ENCODE measurements at places on chromosomes 5 and 9.

DNA sequence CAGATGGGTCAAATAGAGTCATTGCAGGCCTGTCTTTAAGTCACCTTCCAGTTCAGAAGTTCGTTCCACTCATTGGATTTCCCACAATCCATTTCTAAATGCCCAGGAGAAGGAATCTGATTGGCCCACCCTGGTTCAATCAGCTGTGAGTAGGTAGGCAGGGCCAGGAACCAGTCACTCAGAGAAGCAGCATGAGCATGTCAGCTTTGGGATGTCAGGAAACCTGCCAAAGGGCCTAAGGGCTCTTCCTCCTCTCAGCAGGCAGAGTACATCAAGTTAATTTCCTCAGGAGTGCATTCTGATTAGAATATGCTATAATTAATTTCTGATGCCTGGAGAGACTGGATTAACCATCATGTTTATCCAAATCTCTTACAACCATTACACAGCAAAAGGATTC is 412.9 kb upstream of the CCNH start:
- no peak for DNase-seq

DNA sequence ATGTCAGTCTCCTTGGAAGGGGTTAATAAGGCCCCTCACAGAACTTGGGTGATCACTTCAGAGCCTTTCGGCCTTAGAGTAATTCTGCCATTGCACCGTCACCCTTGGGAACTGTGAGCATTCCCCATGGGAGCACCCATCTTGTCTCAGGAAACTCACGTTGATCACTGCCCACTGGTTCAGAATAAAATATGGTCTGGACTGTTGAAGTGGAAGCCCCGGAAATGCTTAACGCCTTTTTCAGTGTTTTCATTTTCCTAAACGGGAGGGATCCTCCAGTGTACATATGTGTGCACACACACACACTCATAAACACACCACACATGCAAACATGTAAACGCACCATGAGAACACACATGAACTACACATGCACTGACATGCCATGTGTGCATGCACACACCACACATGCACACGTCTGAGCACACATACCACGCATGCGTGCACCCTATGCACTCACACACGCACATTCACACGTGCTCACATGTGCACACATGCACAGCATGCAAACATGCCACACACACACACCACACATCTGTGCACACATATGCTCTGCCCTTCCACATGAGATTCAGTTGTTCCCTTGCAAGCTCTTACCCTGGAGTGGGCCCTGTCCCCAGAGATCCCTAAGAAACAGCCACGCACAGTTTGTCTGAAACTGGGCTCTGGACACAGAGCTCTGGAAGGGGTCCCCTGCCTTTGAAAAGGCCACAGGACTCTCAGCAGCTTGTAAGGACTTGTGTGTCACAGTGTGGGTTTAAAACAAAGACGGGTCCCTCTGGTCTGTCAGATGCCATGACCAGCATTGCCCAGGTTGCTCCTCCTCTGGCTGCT is 17.0 kb downstream of the MRPL36 start:
- no peak for DNase-seq

- peak; percentile 74 for DNase-seq
These were observed 55.1 kb upstream of the KDM4C start for GRCh38 chr9:6702707-6703106.

GRCh38 chr5:151347369-151347768 is at the start of gene SLC36A2:
Gene SLC36A2 (minus strand): TSS chr5:151347559. CDS start chr5:151347460, 99 bp downstream.
- DNase-seq = no peak

DNA sequence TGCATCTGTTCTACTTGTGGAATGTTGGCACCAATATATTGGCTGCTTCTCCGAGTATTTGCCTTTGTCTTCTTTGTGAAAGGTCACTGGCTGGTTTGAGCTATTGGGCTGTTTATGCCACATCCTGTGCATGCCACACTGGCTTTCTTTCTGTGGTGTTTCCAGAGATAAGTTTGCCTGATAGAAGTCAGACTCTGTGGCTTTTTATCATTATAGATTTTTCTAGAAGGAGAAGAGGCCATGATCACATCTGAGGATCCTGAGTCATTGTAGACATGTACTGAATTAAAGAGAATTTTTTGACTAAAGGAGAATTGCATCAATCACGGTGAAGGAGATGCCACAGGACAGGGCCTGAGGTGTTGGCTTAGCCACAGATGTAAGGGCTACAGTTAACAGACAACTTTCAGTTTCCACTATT is 26.5 kb upstream of the CDKN2B start:
- DNase-seq = peak; percentile 4

- DNase-seq = peak; percentile 69
These were observed 119.8 kb downstream of the SSBP2 start for GRCh38 chr5:81631124-81631523.

DNA sequence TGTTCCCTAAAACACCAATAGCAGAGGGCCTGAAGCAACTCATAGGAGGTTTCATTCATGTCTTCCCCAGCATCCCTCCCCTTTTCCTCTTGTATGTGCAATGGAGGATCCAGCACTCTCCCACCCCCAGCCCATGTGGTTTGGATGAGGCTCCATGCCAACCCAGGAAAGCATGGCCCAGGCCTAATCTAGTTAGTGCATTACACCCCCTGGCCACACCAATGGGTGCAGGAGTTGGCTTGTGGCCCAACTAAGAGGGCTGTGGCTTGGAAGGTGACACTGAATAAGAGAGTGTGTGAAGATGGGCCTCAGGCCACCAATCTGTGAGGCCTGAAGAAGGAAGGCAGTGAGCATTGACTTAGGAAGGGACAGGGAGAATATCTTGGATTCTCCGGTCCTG is 70.8 kb upstream of the SMIM23 start:
- peak; percentile 88 for DNase-seq

DNA sequence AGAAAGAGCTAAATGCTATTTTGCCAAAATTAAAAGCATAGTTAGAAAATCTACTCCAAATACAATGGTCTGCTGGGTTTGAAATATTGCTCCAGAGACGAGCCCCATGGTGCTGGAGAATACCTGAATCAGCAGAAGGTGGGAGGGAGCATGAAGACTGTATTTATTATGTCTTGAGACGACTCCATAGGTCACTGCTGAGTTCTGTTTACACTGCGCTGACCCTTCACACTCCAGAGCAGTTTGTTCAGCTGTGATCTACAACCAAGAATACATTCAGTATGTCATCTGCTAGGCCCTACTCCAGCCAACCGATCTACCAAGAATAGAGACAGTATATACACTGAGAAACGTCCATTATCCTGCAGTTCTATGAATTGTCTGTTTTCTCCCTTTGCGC is 150.5 kb downstream of the TLE1 start:
- no peak for DNase-seq

- peak; percentile 19 for DNase-seq
These were observed 92.0 kb downstream of the ZNF608 start for GRCh38 chr5:124654418-124654817.

DNA sequence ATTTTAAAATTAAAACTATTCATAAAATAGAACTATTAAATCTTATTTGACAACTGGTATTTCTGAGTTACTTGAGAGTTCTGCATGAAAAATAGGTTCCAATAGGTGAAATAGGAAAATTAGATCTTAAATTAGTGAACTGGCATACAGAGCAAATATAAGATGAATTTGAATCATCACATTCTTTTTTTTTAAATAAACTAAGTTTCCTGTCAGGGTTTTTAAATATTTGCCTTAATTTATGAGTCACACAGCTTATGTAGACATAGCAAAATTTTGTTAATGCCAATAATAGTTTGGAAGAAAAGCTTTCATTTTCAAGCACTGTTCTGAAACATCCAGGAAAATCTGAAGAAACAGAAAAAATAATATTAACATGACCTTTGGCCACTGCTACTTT is 311.7 kb upstream of the HAPLN1 start:
- DNase-seq = no peak

GRCh38 chr5:76547891-76548524 is 75.2 kb downstream of the F2RL2 start:
- DNase-seq = no peak

DNA sequence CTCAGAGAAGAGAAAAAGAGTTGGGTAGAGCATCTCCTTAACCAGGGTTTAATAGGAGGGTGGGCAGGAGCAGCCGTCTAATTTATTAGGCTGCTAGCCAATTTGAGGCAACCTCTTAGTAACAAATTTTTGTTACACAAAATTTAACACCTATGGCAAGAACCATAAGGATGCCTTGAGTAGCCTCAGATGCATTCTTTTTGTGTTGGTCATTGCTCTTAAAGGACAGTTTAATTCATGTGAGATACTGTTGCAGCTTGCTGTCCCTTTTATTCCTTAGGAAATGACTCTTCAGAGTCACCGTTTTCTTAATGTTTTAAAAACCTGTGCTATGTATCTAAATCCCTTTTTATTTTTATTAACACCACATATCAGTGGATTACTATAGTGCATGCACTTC is 255.1 kb downstream of the MAST4 start:
- no peak for DNase-seq

GRCh38 chr5:116234681-116235080 is 149.9 kb downstream of the COMMD10 start:
- no peak for DNase-seq

DNA sequence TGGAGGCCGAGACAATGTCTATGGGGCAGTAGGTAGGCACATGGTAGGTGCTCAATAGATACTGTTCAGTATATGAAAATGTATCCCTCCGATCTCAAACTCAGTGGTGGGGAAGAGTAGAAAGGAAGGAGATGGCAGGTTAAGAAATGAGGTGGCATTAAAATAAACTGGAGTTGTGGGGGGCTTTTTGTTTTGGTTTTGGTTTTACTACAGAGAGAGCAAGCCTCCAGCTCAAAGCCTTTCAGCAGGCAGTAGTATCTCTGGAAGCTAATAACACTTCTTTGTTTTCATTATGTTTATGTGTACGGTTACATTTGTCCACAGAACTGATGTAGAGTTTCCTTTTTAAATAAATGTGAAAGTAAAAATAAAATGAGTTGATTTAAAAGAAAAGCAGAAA is 8.6 kb downstream of the MFAP3 start:
- DNase-seq = no peak

GRCh38 chr9:25935188-25935587 is 256.9 kb upstream of the TUSC1 start:
- DNase-seq = no peak

DNA sequence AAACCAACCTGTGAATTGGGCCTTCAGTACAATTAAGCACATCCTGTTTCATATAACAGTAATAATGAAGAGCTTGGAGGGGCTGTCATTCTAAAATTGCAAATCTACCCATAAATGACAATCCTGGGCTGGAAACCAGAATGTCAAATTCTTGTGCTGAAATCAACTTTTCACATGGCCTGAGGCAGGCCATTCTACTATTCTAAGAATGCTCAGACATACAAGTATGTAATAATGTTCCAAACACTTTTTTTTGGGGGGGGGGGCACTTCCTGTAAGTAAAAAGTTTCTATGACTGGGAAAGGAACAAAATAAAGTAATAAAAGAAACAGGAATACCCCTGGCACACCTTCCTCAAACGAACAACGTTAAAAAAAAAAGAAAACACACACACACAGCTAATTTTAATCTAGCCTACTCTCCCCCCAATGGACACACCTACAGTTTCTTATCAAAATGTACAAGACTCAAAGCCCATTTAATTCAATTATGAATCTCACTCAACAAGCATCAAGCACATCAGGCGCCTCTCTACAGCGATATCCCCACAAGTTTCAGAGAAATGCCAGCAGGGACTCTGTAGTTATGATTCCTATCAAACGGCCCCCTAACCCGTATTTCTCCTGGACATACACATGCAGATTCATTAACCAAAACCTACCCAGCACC is 1.4 kb downstream of the ETF1 start:
- peak; percentile 74 for DNase-seq

GRCh38 chr9:114745108-114745848 is 60.6 kb downstream of the TNFSF15 start:
- no peak for DNase-seq

GRCh38 chr5:16863469-16863946 is 72.6 kb downstream of the MYO10 start:
- DNase-seq = no peak

GRCh38 chr5:122154910-122155309 is 25.6 kb downstream of the ZNF474 start:
- DNase-seq = no peak

GRCh38 chr9:135924628-135925338 is 17.4 kb upstream of the CAMSAP1 start:
- DNase-seq = no peak

GRCh38 chr5:1300581-1301083 is 5.8 kb upstream of the TERT start:
- DNase-seq = no peak

DNA sequence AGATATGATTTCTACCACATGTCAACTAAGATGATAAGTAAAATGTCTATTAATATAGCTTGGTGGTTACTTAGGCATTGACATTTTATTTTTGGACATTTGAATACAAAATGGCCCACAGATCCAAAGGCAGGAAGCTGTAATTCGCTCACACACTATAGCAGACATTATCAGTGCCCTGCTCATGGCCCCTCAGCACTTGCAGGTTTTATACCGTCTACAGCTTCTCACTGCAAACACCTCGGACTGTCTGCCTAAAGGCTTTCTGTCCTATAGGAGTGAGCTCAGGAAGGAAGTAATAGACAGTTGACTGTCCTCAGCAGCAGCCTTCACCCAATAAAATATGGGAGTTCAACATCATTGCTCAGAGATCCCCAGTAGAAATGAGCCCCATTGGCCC is 140.8 kb upstream of the RASA1 start:
- no peak for DNase-seq

DNA sequence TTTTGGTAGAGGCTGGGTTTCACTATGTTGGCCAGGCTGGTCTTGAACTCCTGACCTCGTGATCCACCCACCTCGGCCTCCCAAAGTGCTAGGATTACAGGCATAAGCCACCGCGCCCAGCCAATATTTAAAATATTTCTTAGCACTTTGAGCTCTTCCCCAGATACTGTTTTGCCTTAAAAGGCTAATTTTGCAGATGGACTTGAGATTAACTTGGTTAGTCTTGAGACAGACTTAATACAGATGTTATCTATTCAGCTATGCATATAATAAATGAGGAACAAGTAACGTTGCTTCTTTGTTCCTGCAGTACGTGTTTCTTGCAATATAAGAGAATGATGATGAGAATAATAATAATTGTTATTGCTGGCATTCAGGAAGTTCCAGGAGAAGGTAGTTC is 56.3 kb downstream of the PCSK5 start:
- no peak for DNase-seq

GRCh38 chr5:145245354-145245753 is 589.8 kb downstream of the PRELID2 start:
- DNase-seq = no peak

- DNase-seq = no peak
These were observed 36.8 kb upstream of the ZNF608 start for GRCh38 chr5:124783285-124783684.

GRCh38 chr5:60699288-60699608 is 718 bp downstream of the DEPDC1B start:
- DNase-seq = no peak
